Amniotic stem cell (primary cell): ENCODE measurements at places on chromosomes 4 and X.
A peak's percentile ranks its signal among the peaks of the same experiment; 100 is the strongest.

- no peak for DNase-seq
Observed at GRCh38 chr4:123705419-123705818, 308.8 kb downstream of the SPRY1 start.

GRCh38 chrX:138765051-138765450 lies 53.5 kb upstream of the FGF13 start:
- no peak for DNase-seq

GRCh38 chrX:123060986-123061385 lies 123.1 kb upstream of the GRIA3 start:
- no peak for DNase-seq

DNA sequence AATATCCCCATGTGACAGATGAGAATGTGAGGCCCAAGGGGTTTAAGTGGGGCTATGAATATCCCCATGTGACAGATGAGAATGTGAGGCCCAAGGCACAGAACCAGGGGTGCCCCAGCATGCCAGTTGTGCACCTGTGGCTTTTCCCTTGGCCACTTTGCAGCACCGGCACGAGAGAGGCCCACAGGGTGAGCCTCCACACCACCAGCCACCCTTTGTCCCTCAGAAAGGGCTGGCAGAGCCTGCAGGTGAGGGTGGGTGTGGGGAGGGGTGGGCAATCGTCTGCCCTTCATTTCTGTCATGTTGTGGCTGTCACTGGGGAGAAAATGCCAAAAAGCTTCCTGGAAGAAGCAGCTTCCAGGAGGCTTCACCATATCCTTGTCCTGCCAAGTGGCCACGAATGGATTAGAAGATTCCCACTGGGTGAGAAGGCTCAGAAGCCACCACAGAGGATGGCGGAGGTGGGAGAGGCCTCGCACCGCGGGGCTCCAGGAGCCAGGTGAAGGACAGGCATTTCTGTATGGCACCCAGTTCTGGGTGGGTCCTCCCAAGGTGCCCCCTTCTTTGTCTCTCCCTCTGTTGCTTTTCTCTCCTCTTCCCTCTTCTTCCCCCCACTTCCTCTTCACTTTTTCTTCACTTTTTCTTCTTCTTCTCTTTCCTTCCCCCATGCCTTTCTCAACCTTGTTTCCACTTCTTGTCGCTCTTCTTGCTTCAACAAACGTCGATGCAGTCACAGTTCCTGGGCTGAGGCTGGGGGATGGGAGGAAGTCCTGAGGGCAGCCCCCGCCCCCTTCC lies 469 bp upstream of the GPR78 start:
- no peak for DNase-seq

DNA sequence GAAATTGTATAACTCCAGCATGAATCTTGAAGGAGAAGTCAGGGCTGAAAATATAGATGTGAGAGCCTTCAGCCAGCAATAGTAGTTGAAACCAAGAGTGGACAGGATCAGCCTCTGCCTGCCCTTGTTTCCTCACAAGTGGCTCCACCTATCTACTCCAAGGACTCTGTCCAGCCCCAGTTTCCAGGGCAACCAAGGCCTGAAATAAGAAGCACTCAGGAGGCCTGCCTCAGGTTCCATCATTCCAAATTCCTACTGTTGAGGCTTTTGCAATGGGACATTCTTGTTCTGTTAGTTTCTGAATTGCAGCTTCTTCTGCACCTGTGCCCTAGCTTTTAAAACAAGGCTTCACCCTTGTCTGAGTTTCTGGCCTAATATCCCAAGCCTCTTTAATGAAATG lies 41.6 kb downstream of the TRPC5OS start:
- no peak for DNase-seq

DNA sequence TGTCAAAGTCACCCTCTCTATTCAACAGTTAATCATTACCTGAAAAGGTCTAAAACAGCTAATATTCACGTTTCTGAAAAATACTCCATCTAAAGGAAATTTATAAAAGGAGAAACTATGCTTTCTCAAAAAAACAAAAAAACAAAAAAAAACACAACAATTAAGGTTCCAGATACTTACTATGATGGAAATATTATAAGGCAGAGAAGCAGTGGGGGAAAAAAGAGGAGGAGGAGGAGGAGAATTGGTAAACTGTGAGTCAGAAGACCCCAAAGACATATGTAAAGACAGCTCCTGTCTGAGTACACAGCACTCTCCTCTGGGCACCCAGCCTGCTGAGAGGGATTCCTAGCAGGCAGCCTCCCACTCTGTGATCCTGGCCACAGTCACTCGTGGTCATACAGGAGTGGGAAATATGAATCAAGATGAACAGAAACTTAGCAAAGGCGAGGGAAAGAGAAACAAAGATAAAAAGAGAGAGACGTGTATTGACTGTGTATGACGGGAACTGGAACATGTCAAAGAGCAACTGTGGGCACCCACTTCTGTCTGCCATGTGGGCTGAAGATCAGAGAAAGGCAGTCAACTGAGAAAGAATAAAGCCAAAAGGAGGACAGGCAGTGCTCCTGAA lies 12.5 kb downstream of the KLHL15 start:
- no peak for DNase-seq

- no peak for DNase-seq
Observed at GRCh38 chr4:38560340-38560739, 103.7 kb upstream of the KLF3 start.

DNA sequence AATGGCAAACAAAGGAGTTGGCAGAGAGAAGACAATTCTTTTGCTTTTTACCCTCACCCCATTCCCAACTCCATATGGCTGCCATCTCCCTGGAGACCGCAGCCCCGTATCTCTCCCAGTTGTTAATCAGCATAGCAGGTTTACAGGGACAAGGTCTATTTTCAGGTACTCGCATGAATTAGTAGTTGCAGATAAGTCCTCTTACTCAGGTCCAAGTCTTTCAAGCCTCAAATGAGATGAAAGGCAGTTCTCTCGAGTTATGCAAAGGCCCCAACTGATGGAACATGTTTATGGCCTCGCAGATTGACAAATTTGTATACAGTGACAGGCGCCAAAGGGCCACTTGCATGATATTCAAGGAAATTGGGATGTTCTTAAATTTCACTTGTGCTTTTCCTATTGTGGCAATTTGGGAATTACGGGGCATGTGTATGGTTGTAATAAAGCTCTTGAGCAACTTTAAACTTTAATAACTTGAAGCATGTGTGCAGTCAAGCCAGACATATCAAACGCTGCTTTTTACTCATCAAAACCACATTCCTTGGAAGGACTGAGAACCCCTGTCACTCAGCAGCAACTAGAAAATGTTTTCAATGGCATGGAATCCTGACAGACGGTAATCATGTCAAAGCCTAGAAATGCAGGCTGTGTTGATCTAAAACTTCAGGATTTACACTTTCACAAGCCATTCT lies 45.1 kb downstream of the KDR start:
- DNase-seq: no peak

GRCh38 chrX:48684134-48684533 lies 535 bp downstream of the WAS start:
- no peak for DNase-seq

- DNase-seq: no peak
Observed at GRCh38 chr4:153024466-153024865, 88.3 kb downstream of the FHDC1 start.

DNA sequence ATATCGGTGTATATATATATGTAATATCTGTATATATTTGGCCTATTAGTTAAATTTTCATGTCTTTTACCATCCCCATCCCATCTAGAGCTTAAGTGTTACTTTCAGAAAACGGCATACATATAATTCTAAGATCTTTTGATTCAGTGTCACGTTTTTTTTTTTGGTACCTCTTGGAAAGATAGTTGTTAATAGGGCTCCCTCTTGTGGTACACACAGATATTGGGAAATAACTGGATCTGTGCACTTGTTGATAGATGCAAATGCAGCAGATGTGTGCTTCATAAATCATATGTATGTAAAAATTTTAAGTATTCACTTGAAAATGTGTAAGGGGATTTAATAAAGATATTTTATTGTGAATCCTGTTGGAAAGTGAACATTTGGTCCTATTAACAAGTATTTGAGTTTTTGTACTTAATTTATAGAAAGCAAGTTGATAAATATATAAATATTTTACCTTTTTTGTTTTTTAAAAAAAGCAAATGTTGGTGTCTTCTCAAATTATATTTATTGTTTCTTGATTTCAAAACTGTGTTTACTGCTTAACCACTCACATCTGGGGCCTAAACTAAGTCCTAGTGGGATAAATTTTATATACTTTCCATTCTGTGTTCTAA lies 74.7 kb downstream of the PAQR3 start:
- DNase-seq: peak; percentile 59

DNA sequence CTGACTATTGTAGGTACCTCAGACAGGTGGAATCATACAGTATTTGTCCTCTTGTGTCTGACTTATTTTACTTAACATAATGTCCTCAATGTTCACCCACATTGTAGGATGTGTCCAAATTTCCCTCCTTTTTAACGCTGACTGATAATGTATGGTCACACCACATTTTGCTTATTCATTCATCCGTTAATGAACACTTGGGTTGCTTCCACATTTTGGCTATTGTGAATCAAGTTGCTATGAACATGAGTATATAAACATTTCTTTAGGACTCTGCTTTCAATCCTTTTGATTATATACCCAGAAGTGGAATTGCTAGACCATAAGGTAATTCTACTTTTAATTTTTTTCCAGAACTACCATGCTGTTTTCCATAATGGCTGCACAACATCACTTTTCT lies 87.0 kb upstream of the NDP start:
- no peak for DNase-seq

GRCh38 chr4:169649545-169650226 lies 29.3 kb downstream of the CLCN3 start:
- DNase-seq: no peak

DNA sequence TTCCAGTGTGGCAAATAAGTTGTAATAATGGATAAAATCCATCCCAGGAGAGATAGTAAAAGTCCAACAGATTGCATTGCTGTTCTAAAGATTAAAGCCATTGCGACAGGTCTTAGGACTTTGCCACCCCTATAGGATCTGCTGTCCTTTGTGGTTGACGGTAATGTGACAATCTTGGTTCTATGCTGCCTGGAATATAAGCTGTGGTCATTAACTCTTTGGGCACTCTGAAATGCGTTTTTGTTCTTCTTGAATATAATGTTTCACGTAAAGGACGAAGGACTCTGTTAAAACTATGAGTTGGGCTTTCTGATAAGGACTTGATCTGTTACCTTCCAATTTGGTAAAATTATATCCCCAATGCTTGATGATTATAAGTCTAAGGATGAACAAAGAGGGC lies at the start of gene CLDN24:
TSS of gene CLDN24 (minus strand) at position 101 of the 400 bp plus-strand sequence. CDS start at position 101, 0 bp downstream.
- no peak for DNase-seq

- DNase-seq: no peak
Observed at GRCh38 chr4:91621446-91621845, 682.3 kb upstream of the GRID2 start.

DNA sequence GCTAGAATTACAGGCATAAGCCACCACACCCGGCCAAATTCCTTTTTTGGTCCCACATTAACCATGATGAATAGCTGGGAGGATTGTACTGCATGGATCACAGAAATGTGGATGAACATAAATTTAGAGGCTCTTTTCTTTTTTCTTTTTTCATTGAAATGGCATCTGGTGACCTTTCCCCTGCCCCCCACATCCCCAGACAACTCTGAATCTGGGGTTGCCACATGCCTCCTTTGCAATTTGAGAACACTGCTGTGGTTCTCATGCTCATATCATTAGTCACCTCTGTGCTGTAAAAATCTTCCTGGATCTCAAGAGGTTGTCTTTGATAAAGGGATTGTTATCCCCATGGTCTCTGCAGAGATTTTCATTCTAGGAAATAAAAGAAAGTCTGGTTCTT lies 22.8 kb upstream of the FMR1NB start:
- no peak for DNase-seq

GRCh38 chr4:37675587-37676290 lies 10.4 kb downstream of the RELL1 start:
- no peak for DNase-seq

DNA sequence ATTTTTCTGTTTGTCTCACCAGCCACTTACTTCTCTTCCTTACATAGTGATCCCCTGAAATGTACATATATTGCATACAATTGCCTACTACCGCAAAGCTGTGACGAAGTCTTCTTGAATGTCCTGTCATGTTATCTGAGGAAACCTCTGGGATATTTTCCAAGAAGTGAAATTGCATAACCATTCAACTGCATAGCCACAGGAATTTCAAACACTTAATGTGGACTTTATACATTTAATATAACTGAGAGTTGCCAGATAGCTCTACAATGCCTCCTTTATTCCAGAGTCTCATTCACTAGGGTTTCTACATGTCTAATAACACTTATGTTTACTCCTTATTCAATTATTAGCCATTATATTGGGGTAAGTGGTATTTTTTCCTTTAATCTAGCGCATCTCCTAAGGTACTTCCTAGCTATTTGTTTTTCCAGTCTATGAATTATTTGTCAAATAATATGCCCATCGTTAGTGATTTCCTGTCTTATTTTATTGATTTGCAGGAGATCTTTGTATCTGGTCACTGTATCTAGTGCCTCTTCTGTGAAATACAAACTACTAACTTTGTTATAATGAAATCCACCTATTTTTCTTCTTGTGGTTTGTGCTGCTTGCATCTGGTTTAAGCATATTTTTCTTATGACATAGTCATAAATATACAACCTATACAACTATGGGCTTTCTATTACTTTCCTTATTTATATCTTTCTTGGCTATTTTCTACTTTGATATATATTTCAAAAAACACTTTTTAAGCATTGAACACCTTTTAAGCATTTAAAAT lies 69.2 kb upstream of the GRID2 start:
- DNase-seq: peak; percentile 89

DNA sequence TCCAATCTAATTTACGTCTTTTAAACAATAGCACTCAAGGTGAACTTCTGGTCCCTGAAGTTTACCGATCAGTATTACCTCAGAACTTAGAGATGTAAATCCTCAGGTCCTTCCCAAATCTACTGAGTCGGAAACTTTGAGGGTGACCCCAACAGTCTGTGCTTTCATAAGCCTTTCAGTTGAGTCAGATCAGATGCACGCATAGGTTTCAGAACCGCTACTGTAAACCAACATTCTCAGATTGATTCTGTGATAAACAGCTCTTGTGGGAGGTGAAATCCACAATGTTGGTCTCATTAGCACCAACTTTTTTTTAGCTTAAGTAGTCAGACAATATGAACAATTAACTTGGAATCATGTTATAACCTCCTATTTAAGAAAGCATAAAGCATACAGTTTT lies 86.0 kb downstream of the WWC2 start:
- DNase-seq: no peak

DNA sequence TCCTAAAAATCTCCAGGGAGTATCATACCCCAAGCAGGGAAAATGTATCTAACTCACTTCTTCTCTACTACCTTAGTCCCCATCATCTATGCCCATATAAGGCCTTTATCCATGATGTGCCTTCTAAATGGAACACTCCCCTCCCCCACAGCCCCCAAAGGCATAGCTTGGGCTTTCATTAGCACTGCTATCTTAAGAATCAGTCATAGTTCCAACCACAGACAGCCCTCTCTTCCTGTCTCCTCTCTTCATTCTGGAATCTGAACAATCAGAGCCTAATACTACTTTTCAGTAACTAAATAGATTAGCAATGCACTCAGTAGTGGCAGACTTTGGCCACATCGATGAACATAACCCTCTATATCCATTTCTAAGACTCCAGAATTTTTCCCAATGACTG lies 313.2 kb upstream of the DKK2 start:
- DNase-seq: no peak

- peak; percentile 21 for DNase-seq
Observed at GRCh38 chr4:77599378-77599777, 6.2 kb upstream of the CXCL13 start.
